ENCODE measurements at places on chromosomes 3 and 15.

- no peak for DNase-seq
Observed at GRCh38 chr3:116453666-116454346, 8.5 kb upstream of the LSAMP start.

DNA sequence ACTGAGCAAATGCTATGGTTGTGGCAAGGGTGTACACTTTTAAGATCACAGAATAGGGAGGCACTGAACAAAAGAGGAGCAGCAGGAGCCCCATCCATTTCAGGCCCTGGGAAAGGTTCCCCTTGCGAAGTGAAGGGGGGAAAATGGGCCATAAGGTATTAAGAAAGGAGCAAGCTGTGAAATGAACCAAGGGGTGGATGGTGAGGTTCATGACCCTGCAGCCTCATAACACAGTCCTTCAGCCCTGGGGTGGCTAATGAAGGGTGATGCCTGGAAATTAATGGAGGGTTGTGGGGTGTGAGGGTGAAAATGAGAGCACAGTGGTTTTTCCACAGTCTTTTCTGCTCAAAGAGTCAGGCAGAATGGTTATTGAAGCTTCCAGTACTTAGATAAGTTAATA lies 150.1 kb downstream of the PDZRN3 start:
- no peak for DNase-seq

- no peak for DNase-seq
Observed at GRCh38 chr3:190381441-190381840, 6.5 kb upstream of the CLDN16 start.

DNA sequence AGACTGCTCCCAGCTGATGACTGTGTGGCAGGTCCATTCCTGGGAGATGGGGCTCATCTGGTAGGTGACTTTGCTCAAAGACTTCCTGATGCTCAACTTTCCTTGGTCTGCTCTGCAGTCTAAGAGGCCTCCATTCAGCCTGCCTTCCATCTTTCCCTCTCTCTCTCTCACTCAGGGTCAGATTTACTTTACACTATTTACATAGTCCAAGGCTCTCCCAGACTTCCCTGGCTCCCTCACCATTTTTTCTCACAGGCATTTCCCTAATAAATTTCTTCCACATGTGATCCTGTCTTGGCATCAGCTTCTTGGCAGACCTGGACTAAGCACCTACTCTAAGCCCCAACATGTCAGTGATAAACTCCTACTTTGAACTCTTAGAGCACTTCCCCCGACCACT lies 13.0 kb upstream of the PCCB start:
- no peak for DNase-seq

GRCh38 chr15:99164119-99164518 lies 59.2 kb downstream of the SYNM start:
- DNase-seq = no peak

- DNase-seq = no peak
Observed at GRCh38 chr3:131079086-131079485, 52.4 kb downstream of the NEK11 start.

GRCh38 chr15:65101411-65101890 lies 13.5 kb downstream of the UBAP1L start:
- peak; percentile 94 for DNase-seq

- DNase-seq = no peak
Observed at GRCh38 chr3:40229963-40230362, 79.5 kb upstream of the EIF1B start.

DNA sequence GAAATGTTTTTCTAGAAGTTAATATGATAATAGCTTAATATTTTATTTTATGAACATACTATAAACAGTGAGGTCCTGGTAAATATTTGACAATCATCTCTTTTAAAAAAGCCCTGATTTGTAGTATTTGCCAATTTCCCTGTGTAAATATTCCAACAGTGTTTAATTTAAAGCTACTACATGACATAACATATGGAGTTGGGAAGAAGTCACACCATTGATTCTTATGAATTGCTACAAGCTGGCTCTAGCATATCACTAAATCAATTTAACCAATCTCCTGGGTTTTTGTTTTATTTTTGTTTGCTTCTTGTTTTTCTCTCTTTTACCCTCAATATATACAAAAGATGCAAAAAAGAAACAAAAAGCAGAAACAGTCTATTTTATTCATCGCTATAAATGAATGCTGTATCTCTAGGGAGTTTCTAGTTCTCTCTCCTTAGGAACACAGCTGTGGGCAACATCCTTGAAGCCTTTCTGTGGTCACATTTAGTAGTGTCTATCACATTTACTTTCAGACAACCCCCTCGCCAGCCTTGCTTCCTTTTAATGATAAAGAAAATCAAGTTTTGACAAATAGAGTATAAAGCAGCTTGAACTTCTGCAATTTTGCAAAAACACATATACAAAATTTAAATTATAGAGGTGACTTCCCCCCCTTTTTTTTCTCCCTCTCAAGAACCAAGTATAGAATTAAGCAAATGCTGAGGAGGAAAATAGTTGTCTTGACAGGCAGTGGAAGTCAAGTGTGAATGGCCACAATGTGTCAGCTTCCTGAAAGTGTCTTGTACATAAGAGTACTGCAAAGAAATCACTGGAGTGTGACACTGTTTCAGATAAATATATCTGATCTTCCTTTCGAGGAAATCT lies 21.4 kb downstream of the CCR1 start:
- no peak for DNase-seq

GRCh38 chr3:195796795-195797194 lies 14.9 kb downstream of the MUC4 start:
- no peak for DNase-seq
